ENCODE measurements at places on chromosomes 6 and 20.

DNA sequence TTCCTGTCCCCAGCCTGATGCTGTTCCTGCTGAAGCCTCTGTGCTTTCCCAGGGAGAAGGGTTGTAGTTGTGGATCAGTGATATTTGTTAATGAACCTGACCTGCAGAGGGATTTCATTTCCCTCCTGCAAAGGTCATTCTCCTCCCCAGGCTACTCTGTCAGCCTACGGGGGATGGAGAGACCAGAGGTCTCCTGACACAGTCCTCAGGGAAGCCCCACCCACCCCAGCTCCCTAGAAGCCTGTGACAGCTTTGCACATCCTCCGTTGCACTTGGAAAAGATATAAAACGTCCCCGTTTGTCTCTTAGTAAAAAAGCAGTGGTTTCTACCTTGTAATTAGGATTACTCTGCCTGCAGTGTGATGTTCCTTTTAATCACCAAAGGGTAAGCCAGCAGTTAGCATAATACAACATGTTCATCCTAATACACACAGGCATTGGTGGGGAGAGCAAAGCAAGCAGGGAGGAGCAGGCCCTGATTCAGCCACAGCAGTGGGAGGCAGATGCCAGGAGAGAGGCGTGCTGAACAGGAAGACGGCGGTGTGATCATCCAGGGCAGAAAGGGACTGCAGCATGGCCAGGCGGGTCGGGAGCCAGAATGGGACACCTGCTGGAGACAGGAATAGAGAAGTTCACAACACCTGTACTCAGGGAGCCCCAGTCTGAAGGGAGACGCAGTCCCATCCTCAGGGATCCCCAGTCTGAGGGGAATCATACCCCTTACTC, 293.5 kb downstream of the LRFN2 start:
- no peak for DNase-seq

GRCh38 chr20:51425347-51426106, 117.0 kb downstream of the NFATC2 start:
- DNase-seq: no peak

- no peak for DNase-seq
These were observed 12.1 kb downstream of the NRSN2 start for GRCh38 chr20:358891-359555.

DNA sequence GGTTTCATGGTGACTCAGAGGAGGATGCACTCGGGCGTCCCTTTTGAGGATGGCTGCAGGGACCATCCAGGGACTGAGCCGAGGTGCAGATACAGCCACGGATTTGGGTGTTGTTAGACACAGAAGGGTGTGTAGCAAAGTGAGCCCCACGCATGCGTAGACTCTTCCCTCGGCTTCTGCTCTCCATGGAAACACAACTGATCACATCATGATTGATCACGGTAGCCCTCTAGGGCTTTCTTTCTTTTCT, 606 bp upstream of the ULBP1 start:
- DNase-seq: no peak

- DNase-seq: no peak
These were observed 29.9 kb upstream of the PREP start for GRCh38 chr6:105432797-105433196.

DNA sequence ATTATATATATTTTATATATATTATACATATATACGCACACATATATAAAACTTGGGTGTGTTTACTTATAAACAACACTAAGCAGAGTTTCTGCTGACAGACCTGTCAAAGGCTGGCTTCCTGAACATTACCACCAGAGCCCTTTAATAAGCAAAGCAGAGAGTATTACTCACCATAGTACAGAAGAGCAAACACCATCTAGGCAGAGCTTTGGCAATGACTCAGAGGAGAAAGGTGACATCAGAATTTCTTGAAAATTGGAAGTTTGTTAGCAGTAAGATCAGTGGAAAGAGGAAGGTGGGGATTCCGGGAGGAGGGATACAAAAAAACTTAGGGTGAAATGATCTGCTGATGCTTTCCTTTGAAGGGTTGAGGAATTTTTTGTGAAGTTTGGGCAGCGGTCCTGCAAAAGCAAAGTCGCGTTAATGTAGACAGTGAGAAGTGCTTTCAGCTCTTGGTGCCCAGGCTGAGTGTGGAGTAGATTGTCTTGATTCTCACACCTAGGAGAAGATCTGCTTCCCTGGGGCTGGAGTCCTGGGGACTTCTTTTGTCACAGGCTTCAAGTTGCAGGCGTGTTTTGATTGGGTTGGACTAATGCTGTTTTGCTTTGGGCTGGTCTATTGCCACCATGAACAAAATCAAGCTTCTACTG, 109.6 kb upstream of the BACH2 start:
- DNase-seq: no peak

- no peak for DNase-seq
These were observed 162.6 kb upstream of the FOXA2 start for GRCh38 chr20:22746957-22747356.

DNA sequence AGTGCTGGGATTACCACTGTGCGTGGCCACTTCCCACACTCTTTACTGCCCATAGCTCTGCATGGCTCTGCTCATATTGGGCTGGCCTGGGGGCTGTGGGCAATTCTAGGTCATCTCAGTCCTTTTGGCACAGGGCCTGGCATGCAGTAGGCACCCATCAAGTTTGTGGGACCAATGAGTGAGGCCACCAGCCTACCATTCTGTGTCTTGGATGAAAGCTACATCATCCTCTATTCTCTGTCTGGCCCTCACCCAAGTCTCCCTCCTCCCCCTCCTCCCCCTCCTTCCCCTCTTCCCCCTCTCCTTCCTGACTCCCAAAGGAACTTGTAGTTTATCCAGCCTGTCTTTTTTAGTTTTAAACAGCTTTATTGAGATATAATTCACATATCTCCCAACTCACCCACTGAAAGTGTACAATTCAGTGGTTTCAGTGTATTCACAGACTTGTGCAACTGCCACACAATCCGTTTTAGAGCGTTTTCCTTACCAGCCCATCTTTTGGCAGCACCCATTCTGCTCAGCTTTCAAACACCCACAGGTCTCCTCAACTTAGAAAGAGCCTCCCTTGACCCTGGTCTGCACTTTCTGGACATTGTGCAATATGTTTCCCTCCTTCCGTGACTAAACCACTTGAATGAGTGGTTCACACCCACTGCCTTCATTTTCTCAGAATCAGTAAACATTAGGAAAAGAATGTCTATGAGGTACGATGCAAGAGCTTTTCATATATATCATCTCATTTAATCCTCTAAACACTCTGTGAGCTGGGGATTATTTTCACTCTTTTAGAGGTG, 21.5 kb upstream of the MRPS18A start:
- DNase-seq: peak; percentile 62

DNA sequence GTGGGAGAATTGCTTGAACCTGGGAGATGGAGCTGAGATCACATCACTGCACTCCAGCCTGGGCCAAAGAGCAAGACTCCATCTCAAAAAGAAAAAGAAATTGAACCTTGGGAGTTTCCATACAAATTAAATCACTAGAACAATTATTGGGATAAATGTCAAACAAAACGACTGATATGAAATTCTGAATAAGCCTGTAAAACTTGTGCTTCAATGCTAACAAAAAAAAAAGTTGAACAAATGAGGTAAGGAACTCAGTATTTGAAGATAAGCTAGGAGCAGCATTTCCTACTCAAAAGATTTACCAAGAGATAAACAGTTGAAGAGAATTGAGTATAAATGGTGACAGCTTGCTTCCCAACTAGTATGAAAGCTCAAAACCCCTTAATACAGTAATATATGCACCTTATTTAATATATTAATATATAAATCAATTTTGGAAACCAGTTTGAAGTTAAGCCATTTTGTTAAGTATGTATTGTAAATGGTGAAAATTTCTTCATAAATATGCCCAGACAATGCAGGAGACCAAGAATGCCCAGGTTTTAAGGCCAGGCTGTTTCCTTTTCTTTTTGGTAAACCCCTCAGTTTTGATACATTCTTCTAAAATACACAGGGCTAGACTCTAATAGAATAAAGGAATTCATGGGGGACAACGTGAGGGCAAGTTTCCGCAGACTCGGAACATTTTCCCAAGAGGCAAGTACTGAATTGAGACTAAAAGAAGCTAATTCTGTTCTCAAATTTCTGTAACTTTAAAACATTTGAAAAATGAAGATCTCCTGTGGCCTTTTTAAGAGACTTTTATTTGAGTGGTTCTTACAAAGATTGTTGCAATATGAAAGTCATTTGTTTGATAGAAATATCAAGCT, 3.9 kb downstream of the ROMO1 start:
- DNase-seq: no peak

- DNase-seq: no peak
These were observed 5.3 kb downstream of the FOXA2 start for GRCh38 chr20:22579119-22579427.

DNA sequence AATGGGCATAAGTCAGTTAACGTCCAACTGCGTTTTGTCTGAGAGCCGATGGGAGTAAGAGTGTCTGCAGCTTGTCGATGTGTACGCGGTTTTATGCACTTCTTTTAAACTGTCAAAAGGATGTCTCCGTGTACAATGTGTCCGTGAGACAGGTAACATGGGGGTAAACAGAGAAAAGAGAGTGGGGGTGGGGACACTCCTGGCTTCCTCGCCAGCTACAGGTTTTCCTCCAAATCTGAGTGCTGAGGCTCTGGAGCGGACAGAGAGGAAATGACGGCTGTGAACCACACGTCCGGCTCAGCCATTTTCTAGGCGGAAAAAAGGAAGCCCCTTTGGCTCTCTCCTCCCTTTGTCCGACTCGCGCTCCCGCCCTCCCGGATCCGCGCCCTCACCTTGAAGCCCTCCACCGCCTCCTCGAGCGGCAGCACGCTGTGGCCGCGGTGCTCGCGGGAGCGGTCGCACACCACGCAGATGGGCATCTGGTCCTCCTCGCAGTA, 916 bp downstream of the TRIM27 start:
- no peak for DNase-seq

DNA sequence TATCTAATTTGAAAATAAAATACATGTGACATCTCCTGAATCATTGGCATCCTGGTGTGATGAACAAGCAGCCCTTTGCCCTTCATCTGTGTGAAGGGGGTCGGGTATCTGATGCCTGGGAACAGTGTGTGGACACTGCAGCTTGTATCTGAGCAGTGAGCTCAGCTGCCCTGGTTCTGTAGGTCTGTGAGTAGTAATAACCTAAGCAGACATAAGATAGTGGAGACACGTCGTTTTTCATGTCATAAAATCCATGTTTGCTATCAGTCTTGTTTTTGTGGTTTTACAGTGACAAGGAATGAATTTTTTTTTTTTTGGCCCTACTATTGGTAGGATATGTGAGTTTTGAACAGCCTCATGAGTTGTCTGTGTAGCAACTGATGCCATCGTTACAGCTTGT, 133.0 kb downstream of the JARID2 start:
- no peak for DNase-seq

DNA sequence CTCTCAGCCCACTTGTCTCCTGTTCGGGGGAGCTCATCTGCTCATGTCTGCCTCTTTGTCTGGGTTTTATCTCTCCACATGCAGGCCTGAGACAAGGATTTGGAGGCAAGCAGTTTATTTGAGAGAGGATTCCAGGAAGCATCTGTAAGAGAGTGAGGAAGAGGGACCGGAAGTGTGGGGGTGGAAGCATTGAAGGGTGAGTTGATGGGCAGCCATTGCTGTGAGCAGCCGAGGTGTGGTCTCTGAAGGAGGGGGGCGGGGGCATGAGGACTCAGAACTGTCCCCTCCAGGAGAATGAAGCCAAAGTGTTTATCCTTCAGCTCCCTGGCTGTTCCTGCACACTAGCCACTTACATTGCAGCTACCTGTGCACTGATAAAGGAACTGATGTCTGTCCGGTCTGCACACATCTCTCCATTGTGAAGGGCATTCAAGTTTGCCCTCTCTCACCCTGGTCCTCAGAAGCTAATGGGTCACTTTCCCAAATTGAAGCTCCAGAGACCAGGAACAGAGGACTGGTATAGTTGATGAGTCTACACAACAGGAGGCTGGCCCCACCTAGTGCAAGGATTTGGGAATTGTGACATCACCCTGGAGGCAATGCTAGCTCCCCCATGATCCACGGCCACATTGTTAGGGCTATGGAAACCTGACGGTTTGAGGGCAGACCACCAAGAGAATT, 100.5 kb upstream of the FOXA2 start:
- no peak for DNase-seq

- no peak for DNase-seq
These were observed 152.8 kb downstream of the SYCP2 start for GRCh38 chr20:59780494-59781185.

DNA sequence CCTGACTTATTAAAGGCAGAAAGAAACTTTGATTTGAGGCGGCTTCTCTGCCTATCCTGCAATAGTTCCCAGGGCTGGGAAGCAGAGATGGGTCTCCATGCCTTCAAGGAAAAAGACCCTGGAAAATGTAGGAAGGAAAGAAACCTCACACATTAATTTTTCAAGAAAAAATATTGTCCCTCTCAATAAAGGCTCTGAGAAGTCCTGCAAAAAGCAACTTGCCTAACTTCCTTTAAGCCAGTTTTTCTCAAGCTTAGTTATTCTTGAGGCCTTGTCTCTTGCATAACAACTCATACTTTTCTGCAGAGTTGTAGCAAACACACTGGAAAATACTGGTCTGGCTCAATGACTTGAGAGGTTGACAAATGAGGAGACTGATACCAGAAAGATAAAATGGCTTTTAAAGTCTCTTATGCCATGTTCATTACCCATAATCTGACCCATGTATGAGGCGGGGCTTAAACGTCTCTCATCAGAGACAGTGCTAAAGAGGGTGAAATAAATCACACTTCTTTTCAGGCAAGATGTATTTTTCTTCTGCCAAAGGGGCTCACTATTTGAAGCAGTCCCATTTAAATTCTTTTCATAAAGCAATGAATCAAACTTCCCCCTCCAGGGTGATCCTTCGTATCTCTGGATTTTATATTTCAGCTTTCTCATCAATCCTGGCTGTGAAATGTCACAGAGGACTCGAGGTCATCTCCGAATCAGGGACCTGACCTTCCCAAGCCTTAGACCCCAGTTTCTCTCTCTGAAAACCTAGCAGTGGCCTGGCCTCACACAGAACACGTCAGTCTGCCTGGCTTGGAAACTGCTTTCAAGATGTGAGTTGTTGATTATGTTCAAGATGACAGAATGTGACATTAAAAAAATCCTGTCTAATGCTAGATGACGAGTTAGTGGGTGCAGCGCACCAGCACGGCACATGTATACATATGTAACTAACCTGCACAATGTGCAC, 82.3 kb upstream of the KCNG1 start:
- DNase-seq: no peak

DNA sequence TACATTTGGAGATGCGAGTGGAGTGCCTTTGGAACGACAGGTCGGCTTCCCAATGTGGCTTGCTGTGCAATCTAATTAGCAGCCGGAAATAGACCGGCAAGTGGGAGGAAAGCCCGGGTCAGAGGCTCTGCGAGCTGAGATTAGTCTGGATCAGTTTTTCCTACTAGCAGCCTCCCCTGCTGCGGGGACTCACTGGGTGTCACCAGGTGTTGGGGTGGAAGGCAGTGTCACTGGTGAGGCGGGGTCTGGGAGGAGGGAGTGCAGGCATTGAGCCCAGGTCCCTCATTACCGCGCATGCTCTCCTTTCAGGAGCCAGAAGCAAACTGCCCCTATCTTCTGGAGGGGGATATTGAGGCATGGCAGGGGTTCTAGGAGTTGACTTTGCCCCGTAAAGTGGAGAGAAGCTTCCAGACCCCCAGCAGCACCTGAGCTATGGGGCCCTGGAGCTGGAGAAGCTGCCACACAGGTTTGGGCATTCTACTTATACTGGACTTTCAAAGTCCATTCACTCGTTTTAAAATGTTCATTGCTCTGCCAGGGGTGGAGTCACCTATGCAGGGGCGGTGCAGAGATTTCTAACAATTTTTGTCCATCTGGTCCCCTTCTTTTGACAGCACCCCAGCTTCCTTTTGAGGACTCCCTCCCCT, 11.0 kb downstream of the SULF2 start:
- no peak for DNase-seq
